Stimulated activated CD4-positive, alpha-beta T cell treated with anti-CD3 and anti-CD28 coated beads, Interleukin-15, amount 100 ng/mL, for 1 hour (primary cell): ENCODE measurements at places on chromosomes 11 and 22.

- DNase-seq = no peak
These were observed 193.7 kb upstream of the TBCEL start for GRCh38 chr11:120830085-120830620.

- no peak for DNase-seq
These were observed 788 bp downstream of the LIN7C start for GRCh38 chr11:27505781-27506180.

DNA sequence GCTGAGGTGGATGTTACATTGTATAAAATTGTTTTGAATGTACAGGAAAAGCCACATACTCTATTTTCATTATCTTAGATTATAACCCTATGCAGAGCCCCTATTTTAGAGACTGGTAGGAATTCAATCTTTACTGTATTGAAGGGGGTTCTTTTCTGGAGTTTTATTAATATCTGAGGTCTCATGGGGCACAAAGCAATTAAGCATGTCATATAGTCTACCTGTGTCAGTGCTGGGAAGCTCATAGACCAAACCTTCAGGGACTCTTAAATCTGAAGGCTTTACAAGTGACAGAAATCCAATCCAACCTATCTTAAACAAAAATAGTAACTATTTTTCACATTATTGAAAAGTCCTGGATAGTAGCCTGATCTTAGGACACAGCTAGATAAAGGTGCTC lies 733.7 kb downstream of the NELL1 start:
- DNase-seq = no peak

DNA sequence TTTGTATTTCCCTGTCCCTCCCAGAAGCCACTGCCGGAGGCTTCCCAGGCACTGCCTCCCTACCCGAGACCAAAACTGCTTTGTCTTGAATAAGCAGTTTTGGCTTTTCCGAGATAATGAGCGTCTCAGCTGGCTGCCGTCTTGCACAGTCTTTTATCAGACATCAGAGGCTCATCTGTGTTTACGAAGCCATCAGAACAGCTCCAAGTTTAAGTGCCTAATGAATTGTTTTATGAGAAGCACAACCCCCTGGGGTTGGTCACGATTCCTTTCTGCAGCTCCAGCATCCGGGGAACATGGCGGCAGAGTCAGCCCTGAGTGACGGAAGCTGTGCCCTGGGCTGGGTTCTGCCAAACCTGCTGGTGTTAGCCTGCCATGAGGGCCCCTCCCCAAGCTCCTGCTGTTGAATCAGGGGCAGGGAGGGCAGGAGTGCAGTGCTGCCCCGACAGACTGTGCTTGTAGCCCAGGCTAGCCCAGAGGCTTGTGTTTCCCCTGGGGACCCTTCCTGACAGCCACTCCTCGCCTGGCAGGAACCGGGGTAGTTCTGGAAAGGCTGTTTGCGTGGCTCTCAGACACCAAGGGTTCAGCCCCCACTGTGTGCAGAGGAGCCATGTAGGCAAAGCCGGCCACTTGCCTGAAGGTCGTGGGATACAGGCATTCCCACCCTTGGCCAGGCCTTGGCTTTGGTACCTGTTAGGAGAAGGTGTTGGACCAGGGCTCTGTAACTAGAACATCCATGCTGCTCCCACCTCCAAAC lies 96.1 kb downstream of the MORC2 start:
- no peak for DNase-seq

DNA sequence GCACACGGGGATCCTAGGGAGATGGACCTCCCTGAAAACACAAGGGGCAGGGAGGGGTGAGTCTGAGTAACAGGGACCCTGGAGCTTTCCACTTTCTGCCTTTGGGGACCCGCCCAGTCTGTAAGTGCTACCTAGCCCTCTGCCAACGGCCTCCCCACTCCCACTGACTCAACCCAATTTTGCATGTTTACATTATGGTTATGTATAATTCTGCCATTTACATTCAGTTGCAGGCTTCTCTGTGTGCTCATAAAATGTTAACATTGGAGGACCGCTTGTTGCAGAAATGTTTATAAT lies 105.8 kb downstream of the DSCAML1 start:
- DNase-seq = no peak

DNA sequence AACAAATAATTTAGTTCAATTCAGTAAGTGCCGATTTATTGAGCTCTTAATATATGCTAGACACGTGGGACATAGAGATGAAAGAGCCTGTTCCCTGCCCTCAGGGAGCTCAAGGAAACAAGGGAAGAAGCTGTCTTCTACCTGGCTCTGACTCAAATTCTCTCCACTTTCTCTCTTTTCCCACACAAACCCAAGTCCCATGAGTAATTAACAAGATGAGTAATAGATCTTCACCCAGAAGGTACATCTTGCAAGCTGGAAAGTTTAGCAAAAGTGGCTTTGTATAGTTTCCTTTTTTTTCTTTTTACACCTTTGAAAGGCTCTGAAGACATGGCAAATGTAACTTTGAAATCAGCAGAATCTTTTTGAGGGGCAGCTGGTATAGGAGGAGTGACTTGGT lies 48.2 kb upstream of the CHST1 start:
- DNase-seq = no peak

- DNase-seq = no peak
These were observed 553.5 kb downstream of the TBC1D22A start for GRCh38 chr22:47315862-47316419.

- DNase-seq = no peak
These were observed 2.9 kb downstream of the SLC16A8 start for GRCh38 chr22:38080850-38081635.

- DNase-seq = no peak
These were observed 7.3 kb downstream of the NEAT1 start for GRCh38 chr11:65429724-65430405.

- DNase-seq = no peak
These were observed 29.7 kb downstream of the POU2AF3 start for GRCh38 chr11:111327908-111328624.

GRCh38 chr11:14907411-14908213 lies 15.6 kb upstream of the CYP2R1 start:
- peak; percentile 59 for DNase-seq

DNA sequence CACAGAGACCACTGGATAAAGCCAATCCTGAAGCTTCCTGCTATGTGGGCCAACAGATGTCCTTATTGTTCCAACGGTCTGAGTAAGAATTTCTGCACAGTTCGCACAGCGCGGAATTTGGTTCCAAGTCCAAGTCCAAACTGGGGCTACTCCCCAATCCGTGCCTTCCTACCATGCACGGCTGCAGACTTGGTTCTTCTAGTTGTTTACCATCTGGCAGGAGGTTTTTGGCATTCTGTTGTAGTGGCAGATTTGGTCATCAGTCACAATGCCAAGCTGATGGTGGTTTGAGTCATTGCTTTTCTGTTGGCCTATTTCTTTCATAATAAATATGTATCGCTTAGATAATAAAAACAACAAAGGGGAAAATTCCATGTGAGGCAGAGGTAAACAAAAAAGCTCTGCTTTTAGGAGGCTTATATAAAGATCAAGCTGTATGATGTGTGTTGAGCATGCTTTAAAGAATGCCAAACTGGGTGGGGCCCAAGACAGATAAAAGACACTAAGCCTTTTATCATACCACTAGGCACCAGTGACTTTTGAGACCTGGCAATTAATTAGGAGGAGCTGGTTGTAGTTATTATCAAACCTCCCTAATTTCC lies 52.5 kb upstream of the SYN3 start:
- no peak for DNase-seq

GRCh38 chr11:78327945-78328344 lies 89.7 kb downstream of the GAB2 start:
- no peak for DNase-seq

- no peak for DNase-seq
These were observed 737 bp downstream of the RBM4 start for GRCh38 chr11:66639066-66639813.

- DNase-seq = no peak
These were observed 15.7 kb downstream of the MYO18B start for GRCh38 chr22:25757686-25758085.

GRCh38 chr11:111412293-111412692 lies 33.2 kb upstream of the POU2AF1 start:
- no peak for DNase-seq

GRCh38 chr11:44627165-44627789 lies 61.8 kb downstream of the CD82 start:
- no peak for DNase-seq

GRCh38 chr22:38081941-38082828 lies 1.8 kb downstream of the SLC16A8 start:
- DNase-seq = no peak

GRCh38 chr22:45476814-45477213 lies 25.9 kb upstream of the FBLN1 start:
- no peak for DNase-seq

DNA sequence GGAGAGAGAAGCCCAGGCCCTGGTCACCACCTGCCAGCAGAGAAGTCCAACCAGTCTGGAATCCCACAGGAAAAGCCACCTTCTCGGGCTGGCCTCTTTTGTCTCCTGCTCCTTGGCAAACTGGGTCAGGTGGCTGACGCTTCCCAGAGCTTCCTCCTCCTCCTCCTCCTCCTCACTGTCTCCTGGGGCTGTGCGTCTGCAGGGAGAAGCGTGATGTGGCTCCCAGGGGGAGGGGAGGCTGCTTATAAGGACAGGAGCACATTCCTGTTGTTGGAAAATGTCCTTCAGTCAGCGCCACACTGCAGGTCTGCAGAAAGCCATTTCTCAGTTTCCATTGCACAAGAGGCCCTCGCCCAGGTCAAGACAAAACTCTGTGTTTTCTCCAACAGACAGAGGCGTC lies 1316.5 kb downstream of the BRD1 start:
- DNase-seq = no peak

GRCh38 chr11:128911239-128911638 lies 20.1 kb downstream of the KCNJ5 start:
- no peak for DNase-seq

DNA sequence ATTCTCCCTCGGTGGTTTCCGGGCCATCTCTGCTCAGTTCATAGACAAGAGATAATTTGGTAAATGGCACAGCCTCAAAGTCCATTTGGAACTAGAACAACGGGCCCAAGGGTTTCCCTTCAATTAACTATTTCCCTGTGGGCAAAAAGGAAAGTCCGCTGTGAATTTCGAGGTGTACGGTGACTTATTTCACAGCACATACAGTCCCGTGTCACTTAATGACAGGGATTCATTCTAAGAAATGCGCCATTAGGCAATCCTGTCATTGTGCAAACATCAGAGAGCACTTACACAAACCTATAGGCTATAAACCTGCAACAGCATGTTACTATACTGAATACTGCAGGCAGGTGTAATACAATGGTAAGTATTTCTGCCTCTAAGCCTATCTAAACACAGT lies 551.6 kb downstream of the OPCML start:
- DNase-seq = no peak

- no peak for DNase-seq
These were observed 118.0 kb upstream of the IGLL5 start for GRCh38 chr22:22769434-22770279.

DNA sequence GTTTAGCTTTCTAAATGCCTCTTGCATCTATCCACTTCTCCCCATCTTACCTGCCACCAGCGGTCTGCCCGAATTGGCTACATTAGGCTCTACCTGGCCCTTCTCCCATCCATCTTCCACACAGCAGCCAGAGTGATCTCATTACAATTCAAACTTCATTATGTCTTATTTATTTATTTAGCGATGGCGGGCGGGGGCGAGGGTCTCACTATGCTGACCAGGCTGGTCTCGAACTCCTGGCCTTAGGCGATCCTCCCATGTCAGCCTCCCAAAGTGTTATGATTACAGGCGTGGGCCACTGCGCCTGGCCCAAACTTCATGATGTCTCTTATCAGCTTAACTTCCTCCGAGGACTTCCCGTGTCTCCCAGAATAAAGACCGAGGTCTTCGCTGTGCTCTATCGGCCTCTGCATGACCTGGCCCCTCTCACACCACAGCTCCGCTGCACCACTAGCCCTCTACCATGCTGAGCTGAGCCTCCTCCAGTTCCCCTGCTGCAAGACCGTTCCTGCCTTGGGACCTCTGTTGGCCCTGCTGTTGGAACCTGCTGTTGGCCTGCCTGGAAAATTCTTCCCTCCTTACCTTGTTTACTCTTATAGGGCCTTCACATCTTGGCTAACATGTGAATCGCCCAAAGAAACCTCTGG lies 870 bp upstream of the CTTN start:
- no peak for DNase-seq

GRCh38 chr22:21641417-21641788 lies 699 bp upstream of the SDF2L1 start:
- no peak for DNase-seq

DNA sequence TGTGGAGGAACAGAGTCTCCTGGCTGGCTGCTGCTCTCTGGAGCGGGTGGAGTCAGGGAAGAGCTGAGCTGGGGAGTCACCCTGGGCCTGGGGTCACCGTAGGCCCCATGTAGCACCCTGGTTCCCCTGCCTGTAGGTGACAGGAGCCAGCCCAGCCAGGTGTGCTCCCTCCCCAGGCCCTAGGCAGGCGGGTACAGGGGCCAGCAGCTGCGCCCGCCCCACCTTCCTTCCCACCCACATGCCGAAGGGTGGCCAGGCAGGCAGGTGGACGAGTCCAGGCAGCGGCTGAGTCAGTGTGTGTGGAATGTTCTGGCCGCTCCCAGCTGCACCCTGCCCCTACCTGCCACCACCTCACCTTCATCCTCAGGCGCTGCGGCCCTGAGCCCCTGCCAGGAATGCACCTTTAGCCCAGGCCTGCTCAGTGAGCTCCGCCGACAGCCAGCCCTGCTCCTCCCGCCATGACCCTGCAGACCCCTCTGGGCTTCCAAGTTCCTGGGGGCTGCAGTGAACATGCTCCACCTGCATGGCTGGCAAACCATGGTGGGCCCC lies 654 bp upstream of the SYT8 start:
- no peak for DNase-seq

GRCh38 chr22:23289130-23289503 lies 108.8 kb downstream of the BCR start:
- no peak for DNase-seq

DNA sequence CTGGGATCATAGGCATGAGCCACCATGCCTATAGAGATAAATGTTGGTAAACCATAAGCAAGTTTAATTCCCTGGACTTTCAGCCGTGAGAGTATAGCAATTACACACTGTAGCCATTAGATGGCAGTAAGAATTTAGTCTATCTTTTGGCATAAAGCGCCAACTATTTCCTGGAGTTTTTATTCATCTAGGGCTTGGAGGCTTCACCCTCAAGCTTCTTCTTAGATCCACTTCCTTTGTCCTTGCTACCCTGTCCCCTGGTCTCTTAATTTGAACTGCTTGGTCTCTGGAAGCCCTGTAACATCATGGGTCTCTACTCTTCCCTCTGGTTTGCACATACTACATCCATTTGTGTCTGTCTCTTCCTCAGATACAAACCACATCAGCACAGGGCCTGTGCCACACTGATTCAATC lies 38.2 kb downstream of the OR10A6 start:
- DNase-seq = no peak

DNA sequence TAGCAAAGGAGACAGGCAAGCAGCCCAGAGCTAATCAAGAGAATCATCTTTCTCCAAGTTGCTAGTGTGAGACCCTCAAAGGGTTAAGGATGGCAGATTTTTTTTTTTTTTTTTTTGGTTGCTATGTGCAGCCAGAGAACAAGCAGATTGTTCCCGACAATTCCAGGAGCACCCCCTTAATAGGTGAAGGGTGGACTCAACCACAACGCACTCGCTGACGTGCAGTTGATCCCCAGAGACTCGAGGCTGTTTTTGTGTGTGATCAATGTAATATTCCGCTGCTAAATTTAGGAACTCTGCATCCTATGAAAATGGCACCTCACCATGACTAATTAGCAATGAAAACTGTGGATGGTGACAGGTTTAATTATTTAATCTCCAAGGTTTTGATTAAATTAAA lies 789.0 kb downstream of the KCNA4 start:
- DNase-seq = no peak

- peak; percentile 74 for DNase-seq
These were observed 642 bp downstream of the CYP2R1 start for GRCh38 chr11:14891143-14892035.

GRCh38 chr11:18321578-18321968 lies 367 bp downstream of the HPS5 start:
- no peak for DNase-seq
